Cerebellar cortex (tissue), 1 donor: ENCODE measurements at places on chromosomes 3 and 15.
A peak's percentile ranks its signal among the peaks of the same experiment; 100 is the strongest.

DNA sequence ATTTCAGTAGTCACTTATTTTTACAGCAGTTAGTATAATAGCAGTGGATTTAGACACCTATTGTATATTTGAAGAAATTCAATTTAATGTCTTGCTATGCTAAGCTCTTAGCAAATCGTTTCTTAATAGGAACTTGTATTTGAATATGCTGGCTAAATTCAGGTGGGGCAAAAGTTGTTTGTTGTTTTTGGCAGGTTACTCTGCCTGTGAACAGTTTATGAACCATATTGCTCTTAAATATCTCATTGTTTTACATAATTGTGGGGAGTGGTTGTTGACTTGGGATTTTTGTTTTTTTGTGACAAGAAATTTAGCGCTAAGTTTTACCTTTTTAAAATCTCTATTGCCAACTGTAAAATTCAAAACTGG is 43.4 kb downstream of the NR2C2 start:
- DNase-seq, result no peak

DNA sequence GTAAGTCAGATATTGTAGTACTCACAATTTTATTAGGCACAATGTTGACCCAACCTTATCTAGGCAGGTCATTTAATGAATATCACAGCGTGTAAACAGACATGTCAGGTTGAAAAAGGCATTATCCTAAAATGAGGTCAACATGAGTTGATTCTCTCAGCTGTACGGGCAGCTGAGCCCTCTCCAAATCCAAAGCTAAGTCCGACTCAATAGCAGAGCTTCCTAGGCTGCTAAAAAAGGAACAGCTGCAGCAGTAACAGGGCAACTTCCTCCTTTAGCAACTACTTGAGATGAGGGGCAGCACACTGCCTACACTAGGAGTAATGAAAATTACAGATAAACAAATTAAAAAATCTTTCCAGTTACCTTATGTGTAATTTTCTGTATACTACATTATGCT is 189.2 kb downstream of the CADM2 start:
- DNase-seq, result no peak

DNA sequence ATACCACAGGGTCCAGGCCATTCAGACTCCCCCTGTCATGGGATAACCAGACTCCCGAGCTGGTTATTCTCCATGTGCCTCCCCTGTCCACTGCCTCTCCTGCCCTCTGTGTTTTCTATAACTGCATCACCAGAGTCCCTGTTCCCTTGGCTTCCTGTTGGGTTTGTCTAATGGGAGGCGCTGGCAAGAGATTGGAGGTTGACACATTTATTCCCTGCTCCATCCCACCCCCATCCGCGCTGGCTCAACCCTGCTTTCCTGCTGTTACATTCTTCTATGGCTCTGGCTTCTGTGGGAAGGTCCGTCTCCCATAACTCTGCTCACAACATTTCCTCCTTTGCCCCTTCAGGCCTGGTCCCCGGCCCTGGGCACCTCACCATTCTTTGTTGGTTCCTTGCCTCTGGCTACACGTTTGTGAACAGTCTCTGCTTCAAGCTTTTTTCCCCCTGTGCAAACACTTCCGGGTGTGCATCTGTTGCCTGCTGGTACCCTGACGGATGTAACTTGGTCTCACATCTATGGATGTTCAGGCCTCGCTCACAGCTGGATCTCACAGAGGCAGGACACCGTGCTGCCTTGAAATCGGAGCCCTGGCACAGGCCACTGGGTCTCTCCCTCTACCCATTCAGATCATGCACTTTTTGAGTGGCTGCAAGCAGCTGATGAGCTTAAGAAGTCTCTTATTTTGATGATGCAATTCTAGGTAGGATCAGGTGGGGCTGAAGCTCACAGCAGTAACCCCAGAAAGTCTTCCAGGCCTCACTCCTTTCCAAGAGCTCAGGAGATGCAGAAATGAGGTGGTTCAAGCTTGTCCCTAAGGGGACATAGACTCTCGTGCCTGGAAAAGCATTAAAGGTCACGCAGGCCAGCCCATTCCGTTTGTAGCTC is 68.6 kb upstream of the ATP13A3 start:
- DNase-seq, result no peak

GRCh38 chr15:38652998-38653397 is 88.4 kb upstream of the RASGRP1 start:
- no peak for DNase-seq

- DNase-seq, result no peak
Observed at GRCh38 chr3:64368257-64369020, 143.2 kb upstream of the PRICKLE2 start.

DNA sequence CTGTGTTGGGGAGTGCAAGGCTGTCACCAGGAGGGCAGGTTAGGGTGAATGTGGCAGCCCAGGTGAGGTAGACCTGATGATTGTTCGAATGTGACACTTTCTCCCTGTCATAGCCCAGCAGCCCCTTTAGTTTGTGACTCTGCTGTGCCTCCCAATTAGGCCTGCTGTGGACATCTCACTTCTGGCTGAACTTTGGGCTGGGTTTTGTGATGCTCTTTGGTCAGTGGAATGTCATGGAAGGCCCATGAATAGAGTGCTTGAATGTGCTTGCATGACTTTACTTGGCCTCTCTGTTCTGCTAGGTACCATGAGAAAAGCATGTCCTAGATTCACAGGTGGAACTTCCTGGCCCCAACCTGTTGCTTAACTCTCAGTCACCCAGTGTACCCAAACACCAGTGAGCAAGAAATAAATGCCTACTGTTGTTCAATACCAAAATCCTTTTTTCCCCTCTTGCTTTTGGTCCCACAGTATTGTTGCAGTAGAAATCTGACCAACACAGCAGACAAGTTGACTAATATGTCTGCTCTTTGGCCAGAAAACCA is 249.7 kb downstream of the PTPRG start:
- no peak for DNase-seq

DNA sequence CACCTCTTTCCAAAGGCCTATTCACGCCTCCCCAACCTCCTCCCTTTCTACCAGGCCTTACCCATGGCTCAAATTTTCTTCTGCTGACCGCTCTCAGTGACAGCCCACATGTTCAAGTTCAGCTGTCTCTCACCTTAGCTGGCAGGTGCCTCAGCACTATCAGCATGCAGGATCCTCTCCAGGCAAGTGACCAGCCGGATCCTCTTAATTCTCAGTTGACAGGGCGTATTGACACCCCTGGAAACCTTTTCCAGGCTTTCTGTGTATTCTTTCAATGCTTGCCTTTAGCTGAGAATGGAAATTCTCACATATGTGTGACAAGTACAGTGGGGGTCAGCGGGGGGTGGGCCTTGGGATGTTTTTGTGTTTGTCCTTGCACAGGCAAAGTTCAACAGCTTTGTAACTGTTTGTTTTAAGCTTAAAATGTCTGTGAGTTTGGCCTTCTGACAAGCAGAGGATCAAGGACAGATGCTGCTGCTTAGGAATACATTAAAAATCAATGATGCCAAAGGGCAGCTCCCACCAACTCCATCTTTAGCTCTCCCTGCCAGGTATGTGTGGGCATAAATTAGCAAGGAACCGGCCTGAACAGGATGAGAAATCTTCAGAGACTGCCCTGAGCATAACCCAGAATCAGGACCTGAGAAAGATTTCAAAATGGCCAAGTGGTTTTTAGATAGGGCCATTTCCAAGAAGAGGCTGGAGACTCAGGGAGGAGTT is 17.4 kb upstream of the BDH1 start:
- DNase-seq, result no peak

GRCh38 chr3:150787741-150788370 is 24.9 kb upstream of the SIAH2 start:
- DNase-seq, result peak; percentile 80

- DNase-seq, result no peak
Observed at GRCh38 chr15:87653646-87654045, 602.9 kb downstream of the NTRK3 start.

- DNase-seq, result no peak
Observed at GRCh38 chr3:182479419-182480336, 313.6 kb upstream of the ATP11B start.

DNA sequence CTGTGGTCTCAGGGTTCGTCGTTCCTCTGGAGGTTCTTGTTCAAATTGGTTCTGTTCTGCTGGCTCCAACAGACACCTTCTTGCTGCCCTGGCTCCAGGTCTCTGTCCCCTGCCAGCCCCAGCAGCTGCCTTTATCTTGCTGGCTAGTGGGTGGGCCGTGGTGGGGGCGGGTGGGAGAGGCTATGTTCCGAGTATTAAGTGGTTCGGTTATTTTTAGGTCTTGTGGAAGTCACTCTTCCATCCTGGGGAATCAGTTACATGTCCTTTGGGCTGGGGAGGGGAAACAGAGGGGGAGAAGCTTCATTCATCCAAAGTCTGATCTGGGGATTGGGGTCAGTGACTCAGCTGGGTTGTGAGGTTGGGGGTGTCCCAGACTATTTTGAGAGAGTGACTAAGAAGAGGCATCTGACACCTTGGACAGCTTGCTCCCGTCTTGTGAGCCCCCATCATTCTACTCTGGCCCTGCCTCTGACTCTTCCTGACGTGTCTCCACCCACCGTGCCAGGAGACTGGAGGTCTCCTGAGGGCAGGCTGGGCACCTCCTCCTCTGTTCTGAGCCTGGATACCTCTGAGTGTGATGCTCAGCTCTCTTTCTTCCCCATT is at the start of gene XIRP1:
XIRP1 (minus strand) TSS at position 106 of the 603 bp plus-strand sequence. CDS start 3,150 bp downstream, outside the sequence.
- DNase-seq, result no peak

DNA sequence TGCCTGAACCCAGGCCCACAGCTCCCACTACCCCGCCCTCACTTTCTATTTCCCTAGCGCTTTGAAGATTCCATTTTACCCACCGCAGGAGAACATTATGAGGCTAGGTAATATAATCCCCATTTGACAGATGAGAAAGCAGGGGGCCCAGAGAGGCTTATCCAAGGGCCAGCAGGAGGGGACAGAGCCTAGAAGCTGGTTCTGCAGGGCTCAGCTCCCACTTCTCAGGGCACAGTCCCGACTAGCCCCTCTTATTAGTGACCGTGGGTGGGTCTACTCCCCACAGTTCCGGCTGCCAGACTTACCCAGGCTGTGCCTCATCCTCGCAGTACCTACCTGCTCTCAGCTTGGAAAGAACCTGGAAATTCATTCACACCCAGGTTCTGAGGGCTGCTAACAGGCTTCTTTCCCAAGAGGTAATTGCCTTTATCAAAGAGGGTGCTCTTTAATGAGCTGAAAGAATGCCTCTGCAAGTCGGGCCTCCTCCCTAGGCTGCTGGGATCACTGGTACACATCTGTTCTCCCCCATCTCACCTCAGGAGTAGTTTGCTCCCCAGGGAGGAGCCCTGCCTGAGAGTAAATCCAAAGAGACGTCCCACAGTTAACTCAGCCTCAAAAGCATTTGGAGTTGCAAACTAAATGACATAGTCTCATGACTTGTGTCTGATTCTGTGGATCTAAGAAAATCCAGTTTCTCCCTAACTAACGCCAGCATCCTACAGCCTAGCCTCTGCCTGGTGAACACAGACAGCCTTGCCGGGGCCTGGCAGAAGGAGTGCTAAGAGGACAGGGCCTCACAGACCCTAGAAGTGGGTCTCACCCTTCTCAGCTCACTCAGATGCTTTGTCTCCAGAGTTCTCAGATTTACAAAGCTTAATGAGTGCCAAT is 125.0 kb downstream of the CHSY1 start:
- DNase-seq, result peak; percentile 64

GRCh38 chr3:186209810-186210752 is 101.2 kb upstream of the ETV5 start:
- DNase-seq, result peak; percentile 22

DNA sequence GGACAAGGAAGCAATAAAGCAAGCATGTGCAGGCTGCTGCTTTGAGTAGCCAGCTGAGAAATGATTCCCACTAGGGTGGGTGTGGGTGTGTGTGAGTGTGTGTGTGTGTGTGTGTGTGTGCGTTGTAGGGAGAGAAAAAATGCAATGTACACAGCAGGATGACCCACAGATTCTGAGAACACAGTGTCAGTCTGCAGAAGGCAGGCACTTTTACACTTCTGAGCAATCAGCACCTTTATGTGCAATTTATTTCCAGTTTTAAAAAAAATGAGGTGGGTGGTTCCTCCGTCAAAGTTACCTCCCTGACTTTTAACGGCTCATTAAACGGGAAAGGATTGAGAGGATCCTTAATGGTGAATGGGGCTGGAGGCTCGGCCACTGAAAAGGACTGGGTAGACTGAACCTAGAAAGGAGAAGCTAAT is 38.5 kb upstream of the LIPC start:
- no peak for DNase-seq

DNA sequence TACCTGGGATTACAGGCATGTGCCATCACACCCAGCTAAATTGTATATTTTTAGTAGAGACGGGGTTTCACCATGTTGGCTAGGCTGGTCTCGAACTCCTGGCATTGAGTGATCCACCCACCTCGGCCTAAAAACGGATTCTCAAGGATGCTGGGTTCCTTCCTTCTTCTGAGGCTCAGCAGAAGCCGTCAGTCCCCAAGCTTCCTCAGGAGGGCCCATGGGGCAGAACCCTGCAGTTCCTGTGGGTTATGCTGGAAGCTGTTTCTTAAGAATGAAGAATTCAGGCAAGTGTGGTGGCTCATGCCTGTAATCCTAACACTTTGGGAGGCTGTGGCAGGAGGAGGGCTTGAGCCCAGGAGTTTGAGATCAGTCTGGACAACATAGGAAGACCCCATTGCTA is 29.0 kb upstream of the ZNF710 start:
- DNase-seq, result no peak

GRCh38 chr3:40669176-40669575 is 144.4 kb downstream of the ZNF621 start:
- DNase-seq, result no peak

DNA sequence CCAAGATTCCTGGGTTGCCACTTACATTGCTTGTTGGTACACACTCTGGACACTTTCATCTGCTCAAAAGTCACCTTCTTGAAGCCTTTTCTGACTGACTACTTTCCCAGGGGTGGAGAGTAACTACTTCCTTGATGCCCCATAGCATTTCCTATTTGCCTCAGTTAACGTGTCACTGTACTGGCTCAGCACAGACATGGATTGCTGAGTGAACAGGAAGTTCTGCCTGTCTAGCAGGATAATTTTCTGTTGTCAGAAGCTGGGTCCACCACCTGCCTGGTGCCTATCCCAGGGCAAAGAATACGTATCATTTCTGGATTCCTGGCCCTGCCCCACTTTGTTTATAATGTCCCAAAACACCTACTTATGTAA is 15.3 kb upstream of the ABHD17C start:
- no peak for DNase-seq

GRCh38 chr3:45225465-45226205 is 452 bp downstream of the TMEM158 start:
- no peak for DNase-seq

DNA sequence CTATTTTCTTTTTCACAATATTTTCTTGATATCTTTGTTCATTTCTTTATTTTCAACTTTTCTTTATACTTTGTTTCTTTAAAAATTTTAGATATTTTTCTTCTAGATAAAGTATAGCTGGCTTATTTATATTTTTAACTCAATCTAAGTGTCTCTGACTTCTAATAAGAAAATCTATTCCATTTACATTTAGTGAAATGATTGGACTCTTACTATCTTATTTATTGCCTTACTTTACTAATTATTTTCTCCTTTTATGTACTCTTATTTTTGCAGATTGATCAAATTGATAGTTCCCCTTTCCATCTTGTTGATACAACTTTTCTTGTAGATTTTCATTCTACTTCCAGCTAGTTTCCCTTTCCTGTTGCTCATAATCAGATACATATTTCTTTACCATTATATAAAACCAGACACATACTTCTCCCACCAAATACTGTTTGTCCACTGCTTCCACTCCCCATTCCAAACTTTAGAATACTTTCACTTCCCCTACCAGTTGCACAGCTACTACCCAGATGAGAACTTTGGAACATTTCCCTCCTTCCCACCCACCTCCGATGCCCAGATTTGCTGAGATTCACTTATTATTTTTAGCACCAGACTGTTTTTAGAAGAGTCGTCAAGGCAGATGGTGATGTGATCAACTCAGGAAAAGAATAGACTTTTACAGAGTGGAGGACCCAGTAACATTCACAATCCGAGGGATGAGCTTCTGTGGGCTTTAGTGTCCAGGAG is 151.5 kb downstream of the LIPC start:
- no peak for DNase-seq

- no peak for DNase-seq
Observed at GRCh38 chr3:71865727-71866126, 80.8 kb upstream of the PROK2 start.
